ENCODE measurements at places on chromosomes 11 and 22. TPM values are rescaled to one million over a fixed set of nuclear protein-coding genes. Genes with fewer than 3 reads are reported as not detected.
A peak's percentile ranks its signal among the peaks of the same experiment; 100 is the strongest.

GRCh38 chr11:118923721-118924587, 1.8 kb downstream of the BCL9L start:
- peak overlapping the region; percentile 93 for H3K27ac ChIP-seq
- no peaks in the 10 kb centered on the region for H3K27me3 ChIP-seq
- DNase-seq = no peak
- H3K36me3 ChIP-seq = no peaks in the 10 kb centered on the region

DNA sequence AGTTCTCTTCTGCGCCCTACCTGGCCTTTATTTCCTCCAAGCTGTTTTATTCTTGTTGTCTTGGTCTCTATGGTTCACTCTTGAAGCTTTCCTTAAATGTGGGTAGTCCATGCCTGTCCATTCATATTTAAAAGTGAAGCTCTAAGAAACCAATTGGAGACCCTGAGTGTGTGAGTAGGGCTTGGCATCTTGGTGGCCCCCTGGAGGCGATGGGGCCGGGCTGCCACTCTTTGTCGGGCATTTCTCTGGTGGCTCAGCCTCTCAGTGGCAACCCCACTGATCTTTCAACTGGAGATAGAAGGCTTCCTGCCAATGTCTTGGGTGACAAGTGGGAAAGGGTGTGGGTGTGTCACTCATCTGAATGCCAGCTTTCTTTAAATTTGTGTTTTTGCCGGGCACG, 9.1 kb downstream of the TRPT1 start:
- no peaks in the 10 kb centered on the region for H3K4me1 ChIP-seq
- no peak overlapping the region for H3K27ac ChIP-seq
- H3K27me3 ChIP-seq = no peaks in the 10 kb centered on the region
- no peaks in the 10 kb centered on the region for H3K36me3 ChIP-seq
- DNase-seq = no peak

- H3K27me3 ChIP-seq = no peaks in the 10 kb centered on the region
- peaks cover 3% of the 10 kb centered on the region for H3K4me1 ChIP-seq
- H3K27ac ChIP-seq = no peak overlapping the region
- no peak overlapping the region for H3K4me3 ChIP-seq
Observed at GRCh38 chr22:30185129-30185528, 61.4 kb downstream of the LIF start.

DNA sequence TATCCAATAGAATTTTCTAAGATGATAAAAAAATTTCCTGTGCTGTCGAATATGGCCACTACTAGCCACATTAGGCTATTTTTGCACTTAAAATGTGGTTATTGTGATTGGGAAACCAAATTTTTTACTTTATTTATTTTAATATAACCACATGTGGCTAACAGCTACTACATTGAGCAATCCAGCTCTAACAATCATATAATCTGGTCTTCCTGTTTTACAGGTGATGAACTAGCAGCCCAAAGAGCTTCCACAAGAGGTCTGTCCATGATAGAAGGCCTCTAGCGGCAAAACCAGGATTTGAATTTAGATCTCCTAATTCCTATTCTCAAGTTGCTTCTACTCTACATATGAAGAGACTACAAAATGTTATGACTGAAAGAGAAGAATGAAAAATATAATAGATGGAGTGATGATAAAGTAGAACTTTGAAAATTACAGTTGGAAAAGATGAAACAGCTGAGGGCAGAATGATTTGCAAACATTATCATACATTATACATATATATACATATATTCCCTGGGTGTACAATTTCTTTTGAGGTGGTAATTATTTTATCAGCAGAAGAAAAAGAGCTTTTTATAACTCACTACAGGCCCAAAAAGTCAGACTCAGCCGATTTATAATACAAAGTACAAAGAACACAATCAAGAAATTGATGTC, 363.5 kb upstream of the PITPNB start:
- H3K36me3 ChIP-seq = no peaks in the 10 kb centered on the region
- DNase-seq = peak; percentile 64
- no peaks in the 10 kb centered on the region for H3K27me3 ChIP-seq
- no peak overlapping the region for H3K4me3 ChIP-seq
- H3K27ac ChIP-seq = no peak overlapping the region
- peaks cover 5% of the 10 kb centered on the region for H3K4me1 ChIP-seq

DNA sequence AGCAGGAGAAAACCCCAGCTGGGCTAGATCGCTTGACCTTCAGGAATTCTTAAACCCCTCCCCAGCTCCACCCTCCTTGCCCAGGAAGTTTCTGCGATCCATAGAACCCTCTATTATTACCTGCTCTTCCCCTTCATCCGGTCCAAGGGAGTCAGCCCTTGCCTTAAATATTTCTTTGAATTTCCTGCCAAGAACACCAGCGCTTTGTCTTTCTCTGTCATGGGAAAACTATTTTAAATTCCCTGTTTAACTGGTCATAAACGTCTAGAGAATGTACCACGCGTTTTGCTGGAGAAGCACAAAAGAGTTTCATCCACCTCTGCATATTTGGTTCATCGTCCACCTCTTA, 496 bp upstream of the TRAF6 start:
- H3K36me3 ChIP-seq = no peaks in the 10 kb centered on the region
- H3K27ac ChIP-seq = peak overlapping the region; percentile 97
- H3K27me3 ChIP-seq = no peaks in the 10 kb centered on the region

DNA sequence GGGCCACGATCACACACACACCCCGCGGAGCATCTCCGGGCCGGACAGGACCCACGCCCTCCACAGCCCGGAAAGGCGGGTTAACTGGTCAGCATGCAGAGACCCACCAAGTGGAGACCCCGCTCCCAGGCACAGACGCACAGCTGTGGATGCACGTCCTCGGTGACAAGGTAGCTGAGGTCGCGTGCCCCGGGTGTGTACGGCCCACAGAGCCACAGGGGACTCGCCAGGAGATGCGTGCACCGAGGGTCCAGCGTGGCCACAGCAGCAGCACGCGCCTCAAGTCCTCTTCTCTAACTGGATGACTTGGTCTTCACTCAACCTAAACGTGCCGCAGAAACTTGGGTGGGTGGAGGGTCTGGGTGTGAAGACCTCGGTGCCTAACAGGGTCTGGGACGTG, 5.5 kb downstream of the H19 start:
- no peaks in the 10 kb centered on the region for H3K4me1 ChIP-seq
- no peak overlapping the region for H3K4me3 ChIP-seq
- DNase-seq = no peak
- H3K27me3 ChIP-seq = no peaks in the 10 kb centered on the region
- H3K36me3 ChIP-seq = no peaks in the 10 kb centered on the region
- no peak overlapping the region for H3K27ac ChIP-seq

GRCh38 chr11:110134110-110134509, 40.9 kb downstream of the ZC3H12C start:
- H3K36me3 ChIP-seq = no peaks in the 10 kb centered on the region
- H3K27ac ChIP-seq = no peak overlapping the region
- peak; percentile 36 for DNase-seq

GRCh38 chr11:130477586-130478203, 29.2 kb downstream of the ADAMTS15 start:
- peaks cover 48% of the 10 kb centered on the region for H3K4me1 ChIP-seq
- no peak for DNase-seq
- no peak overlapping the region for H3K4me3 ChIP-seq
- H3K36me3 ChIP-seq = no peaks in the 10 kb centered on the region

- H3K27ac ChIP-seq = no peak overlapping the region
- H3K4me3 ChIP-seq = no peak overlapping the region
- H3K4me1 ChIP-seq = no peaks in the 10 kb centered on the region
- no peaks in the 10 kb centered on the region for H3K27me3 ChIP-seq
- DNase-seq = no peak
Observed at GRCh38 chr11:22543261-22543660, 82.4 kb downstream of the FANCF start.

GRCh38 chr11:119795690-119796089, 66.7 kb upstream of the NECTIN1 start:
- peak overlapping the region; percentile 26 for H3K4me3 ChIP-seq
- no peaks in the 10 kb centered on the region for H3K36me3 ChIP-seq
- no peaks in the 10 kb centered on the region for H3K27me3 ChIP-seq
- peak overlapping the region; percentile 68 for H3K27ac ChIP-seq

DNA sequence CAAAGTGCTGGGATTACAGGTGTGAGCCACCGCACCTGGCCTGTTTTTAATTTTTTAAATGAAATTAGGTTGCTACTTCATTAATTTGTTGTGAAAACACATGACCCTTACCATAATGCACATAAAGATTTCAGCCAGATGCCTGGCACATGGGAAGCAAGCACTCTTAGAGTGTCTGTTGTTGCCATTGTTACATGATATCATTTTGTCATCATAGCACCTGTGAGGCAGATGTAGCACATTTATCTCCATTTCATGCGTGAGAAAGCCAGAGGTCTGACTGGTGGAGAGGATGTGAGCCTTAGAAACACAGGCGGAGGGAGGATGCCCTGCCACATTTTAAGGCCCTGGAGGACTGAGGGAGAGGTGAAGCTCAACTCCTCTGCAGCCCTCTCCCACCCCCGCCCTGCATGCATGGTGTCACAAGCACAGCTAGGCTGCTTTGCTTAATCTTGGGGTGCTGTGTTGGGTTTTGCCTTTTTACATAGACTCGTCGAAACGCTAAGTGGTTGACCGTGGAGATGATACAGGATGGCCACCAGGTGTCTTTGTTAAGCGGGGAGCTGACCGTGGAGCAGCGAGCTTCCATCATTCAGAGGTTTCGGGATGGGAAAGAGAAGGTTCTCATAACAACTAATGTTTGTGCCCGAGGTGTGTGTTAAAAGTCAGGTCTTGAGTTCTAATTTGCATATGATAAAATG, 14.0 kb downstream of the DDX25 start:
- no peak overlapping the region for H3K4me3 ChIP-seq
- no peak overlapping the region for H3K27ac ChIP-seq
- peaks cover 22% of the 10 kb centered on the region for H3K27me3 ChIP-seq
- no peak for DNase-seq
- H3K36me3 ChIP-seq = no peaks in the 10 kb centered on the region

GRCh38 chr11:126716456-126717083, 284.0 kb downstream of the KIRREL3 start:
- peak; percentile 19 for DNase-seq
- H3K4me3 ChIP-seq = no peak overlapping the region
- H3K4me1 ChIP-seq = no peaks in the 10 kb centered on the region
- H3K27ac ChIP-seq = no peak overlapping the region

DNA sequence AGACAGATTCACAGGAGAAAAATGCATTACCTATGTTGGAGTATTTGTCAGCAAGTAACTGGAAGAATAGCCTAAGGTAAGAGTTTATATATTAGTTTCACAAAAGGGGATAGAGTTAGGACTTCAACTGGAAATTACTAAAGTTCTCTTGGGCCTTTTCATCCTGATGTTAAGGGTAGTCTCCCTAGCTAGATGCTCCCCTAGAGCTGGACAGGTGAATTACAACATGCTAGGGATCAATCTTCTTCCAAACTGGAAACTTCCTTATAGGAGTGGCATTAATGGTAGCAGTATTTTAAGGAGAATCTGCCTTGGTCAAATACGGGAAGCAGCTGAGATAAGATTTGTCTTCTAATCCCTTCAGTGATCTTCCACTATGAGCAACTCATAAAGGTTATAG, 632.8 kb upstream of the RAG2 start:
- H3K27ac ChIP-seq = no peak overlapping the region
- no peaks in the 10 kb centered on the region for H3K4me1 ChIP-seq
- no peaks in the 10 kb centered on the region for H3K36me3 ChIP-seq
- DNase-seq = no peak
- H3K27me3 ChIP-seq = no peaks in the 10 kb centered on the region

GRCh38 chr11:120128392-120129119, 9.4 kb downstream of the TRIM29 start:
- H3K4me3 ChIP-seq = no peak overlapping the region
- H3K36me3 ChIP-seq = no peaks in the 10 kb centered on the region
- DNase-seq = peak; percentile 66
- H3K27me3 ChIP-seq = peaks cover 25% of the 10 kb centered on the region
- H3K27ac ChIP-seq = no peak overlapping the region

GRCh38 chr11:94031625-94032024, 10.5 kb downstream of the HEPHL1 start:
- H3K4me3 ChIP-seq = no peak overlapping the region
- DNase-seq = no peak
- peaks cover 6% of the 10 kb centered on the region for H3K4me1 ChIP-seq
- no peak overlapping the region for H3K27ac ChIP-seq

- DNase-seq = no peak
- no peak overlapping the region for H3K4me3 ChIP-seq
Observed at GRCh38 chr11:10579700-10580099, 11.2 kb upstream of the LYVE1 start.

- peak overlapping the region; percentile 54 for H3K4me3 ChIP-seq
- peaks cover 19% of the 10 kb centered on the region for H3K27me3 ChIP-seq
Observed at GRCh38 chr11:110711448-110711775, 825 bp downstream of the ARHGAP20 start.

DNA sequence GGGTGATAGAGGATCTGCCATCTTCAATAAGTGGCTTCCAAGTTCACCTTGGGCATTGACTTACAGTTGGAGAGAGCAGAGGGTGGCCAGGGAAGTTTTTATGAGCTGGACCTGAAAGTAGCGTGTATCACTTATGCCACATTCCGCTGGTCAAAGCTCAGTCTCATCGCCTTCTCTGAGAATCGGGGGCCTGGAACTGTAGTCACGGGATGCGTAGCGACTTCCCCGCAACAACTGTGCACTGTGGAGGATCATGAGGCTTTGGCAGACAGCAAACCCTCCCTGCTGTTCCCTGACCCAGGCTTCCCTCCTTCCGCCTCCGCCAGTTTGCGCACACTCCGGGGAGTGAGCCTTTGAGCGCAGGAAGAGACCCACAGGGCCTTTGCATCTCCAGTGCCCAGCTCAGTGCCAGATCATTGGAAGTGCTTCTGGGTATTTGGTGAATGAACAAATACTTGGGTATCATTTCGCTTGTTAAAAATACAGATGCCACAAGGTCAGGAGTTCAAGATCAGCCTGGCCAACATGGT, 95.5 kb downstream of the CEP164 start:
- no peaks in the 10 kb centered on the region for H3K4me1 ChIP-seq
- H3K27me3 ChIP-seq = peaks cover 11% of the 10 kb centered on the region
- no peak overlapping the region for H3K4me3 ChIP-seq
- DNase-seq = no peak
- H3K36me3 ChIP-seq = no peaks in the 10 kb centered on the region

DNA sequence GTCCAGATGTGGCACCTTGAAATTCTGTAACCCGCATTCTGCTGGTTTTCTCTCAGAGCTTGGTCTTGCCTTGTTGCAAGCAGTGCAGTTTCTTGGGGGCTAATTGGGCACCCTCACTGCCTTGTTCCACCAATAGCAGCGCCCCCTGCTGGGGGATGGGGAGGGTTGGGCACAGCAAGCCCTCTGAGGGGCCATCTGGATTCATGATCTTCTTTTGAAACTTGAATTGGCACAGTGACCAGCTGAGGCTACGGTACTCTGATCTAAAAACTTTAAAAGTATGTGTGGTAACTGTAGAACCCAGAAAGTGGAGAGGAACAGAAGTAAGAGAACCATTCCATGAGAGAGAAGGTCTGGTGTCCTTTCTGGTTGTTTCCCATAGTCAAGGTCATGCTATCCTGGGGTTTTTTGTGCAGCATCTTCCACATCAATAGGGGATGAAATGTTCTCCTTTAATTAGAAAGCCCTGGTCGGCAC, 64.2 kb downstream of the MED15 start:
- H3K4me1 ChIP-seq = peaks cover 42% of the 10 kb centered on the region
- H3K27me3 ChIP-seq = no peaks in the 10 kb centered on the region
- no peak for DNase-seq
- H3K27ac ChIP-seq = no peak overlapping the region

- no peak overlapping the region for H3K27ac ChIP-seq
- DNase-seq = no peak
- peaks cover 30% of the 10 kb centered on the region for H3K4me1 ChIP-seq
- peaks cover 14% of the 10 kb centered on the region for H3K36me3 ChIP-seq
Observed at GRCh38 chr11:8705146-8705545, 22.6 kb downstream of the RPL27A start.

OR6T1 gene
- not detected for total RNA-seq

OR51T1 gene
- not detected for total RNA-seq

ELMOD1 gene
- total RNA-seq = 0.34 TPM

ADM2 gene
- total RNA-seq = 23.0 TPM

CNIH2 gene
- total RNA-seq = 12.2 TPM

NOX4 gene
- 36.5 TPM for total RNA-seq

OR4C13 gene
- total RNA-seq = not detected

HSPB2 gene
- total RNA-seq = not detected

Measured in astrocyte (in vitro differentiated cells and primary cell).